ENCODE measurements at places on chromosomes 6 and 20.

DNA sequence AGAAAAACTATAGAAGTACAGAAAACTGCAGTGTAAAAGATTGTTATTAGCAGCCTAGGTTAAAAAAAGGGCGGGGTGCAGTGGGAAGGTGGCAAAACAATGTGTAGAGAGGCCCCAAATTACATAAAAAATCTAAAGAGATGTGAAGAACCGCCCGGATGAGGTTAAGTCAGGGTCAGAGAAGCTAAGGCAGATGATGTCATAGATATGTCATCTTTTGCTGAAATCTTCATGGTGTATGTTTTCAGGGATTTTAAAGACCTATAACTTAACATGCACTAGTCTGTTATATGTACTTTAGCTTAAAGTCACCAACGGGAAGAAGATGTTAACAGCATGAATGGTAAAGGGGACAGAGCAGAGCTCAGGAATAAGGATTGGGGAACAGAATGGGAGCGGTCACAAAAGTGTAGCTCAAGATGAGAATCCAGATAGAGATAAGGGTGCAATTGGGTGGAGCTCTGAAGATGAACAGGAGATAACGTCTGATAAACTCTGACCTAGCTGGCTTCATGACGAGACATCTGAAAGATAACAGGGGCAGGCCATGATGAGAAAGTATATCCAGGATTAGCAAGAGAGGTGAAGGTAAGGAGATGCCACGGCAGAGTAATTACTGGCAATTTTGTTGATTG lies 83.4 kb downstream of the TFAP2A start:
- no peak for DNase-seq

GRCh38 chr20:3812975-3813847 lies 7.1 kb upstream of the AP5S1 start:
- DNase-seq: no peak

- no peak for DNase-seq
Observed at GRCh38 chr6:73030791-73031782, 194.2 kb downstream of the KHDC1L start.

DNA sequence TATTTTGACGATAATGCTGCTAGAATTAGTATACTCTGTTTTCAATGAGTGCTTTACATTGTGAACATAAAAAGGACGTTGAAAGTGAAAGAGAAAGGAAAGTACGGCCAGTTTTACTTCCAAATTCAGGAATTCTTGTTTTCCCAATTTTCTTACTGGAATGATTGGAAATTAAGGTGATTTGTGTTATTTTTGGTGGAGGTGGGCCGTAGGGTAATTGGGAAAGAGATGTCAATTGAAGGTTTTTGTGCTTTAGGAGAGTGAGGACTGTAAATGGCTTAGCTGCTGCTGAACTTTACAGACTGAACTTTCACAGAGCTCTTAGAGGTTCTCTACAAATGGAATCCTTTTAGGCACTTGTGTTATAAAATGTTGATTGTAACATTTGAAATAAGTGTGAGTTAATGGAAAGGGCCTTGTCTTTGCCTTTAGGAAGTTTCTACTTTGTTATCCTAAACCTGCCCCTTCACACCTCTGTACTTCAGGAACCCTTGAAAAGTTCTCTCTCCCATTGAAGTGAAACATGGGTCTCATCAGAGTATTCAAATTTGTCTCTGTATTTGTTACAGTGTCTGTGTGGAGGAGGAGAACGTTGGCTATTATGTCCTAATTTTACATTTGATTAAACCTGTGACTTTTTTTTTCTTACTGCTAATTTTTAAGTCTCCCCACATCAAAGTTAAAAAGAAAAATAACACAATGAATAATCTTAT lies 256.4 kb downstream of the ARID1B start:
- DNase-seq: no peak

DNA sequence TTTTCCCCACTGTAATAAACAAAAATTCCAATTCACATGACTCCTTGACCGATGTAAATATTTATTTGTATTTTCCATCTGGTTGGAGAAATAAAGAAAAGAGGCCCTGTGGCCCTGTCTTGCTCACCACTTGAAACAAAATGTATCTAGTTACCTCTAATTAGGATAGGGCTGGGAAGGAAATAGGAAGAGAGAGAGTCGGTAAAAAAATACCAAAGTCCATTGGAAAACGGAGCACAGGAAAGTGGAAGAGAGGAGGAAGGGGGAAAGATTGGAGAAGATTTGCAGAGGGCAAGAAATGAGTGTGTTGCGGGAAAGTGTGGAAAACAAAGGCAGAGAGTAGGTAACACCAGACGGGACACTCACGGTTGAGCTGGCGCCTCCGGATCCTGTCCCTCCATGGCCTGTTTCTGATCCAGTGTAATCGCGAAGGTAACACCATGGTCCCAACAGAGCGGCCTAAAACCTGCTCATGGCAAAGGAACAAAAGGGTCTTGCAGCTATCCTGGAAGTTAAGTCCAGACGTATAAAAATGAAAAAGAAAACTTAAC lies 105.8 kb upstream of the RIPOR2 start:
- DNase-seq: no peak

DNA sequence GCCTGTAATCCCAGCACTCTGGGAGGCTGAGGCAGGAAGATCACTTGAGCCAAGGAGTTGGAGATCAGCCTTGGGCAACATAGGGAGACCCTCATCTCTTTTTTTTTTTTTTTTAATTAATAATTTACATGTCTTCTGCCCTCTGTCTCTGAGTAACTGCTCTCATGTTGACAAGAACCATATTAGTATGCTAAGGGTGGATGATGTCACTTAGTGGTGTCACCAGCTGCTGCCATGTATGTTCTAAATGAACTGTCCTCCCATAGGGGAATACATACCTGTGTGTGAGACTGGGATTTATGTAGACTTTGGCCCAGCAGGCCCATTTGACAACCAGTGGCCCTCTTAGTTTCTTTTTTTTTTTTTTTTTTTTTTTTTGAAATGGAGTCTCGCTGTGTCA lies 65.6 kb downstream of the SCAND1 start:
- no peak for DNase-seq

DNA sequence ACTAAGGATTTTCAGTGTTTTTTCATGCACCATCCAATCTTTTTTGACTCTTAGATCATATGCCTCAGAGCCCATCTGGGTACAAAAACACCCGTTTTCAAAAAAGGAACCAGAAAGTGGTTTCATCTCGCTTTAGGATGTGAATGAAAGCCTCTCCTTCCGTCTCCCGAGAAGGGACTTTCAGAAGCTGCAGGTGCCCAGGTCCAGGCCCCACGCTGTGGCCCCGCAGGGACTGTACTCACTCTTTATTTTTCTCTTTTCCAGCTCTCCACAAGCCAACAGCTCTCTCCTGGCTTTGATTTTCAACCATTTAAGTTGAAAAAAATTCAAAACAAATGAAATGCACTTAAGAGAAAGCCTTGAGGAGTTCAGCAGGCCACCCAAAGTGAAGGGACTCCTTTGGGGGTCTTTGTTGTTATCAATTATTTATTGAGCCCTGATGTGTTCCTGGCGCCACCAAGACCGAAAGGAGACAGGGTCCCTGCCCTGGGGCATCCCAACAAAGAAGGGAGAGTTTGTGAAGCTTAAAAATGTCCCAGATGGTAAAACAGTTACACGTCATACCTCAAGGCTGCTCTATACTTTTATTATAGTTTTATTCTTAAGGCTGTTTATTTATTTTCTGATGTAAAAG lies 467.3 kb downstream of the PREX1 start:
- DNase-seq: no peak

GRCh38 chr6:137323860-137324259 lies 104.7 kb upstream of the IFNGR1 start:
- no peak for DNase-seq

DNA sequence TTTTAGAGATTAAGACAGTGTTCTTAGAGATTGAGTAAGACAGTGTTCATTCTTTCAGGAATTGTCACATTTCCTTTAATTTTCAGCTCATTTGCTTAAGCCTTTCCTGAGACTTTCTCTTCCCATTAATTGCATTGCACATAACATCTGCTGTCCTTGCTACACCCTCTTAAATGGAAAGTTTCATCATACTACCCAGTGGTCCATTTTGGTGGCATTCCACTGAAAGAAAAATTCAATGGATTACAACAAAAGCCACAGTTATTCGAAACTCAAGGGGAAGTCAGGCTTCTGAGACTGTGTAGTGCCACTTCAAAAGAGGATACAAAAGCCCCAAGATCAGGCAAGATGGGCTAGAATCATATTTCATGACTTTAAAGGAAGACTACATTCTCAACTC lies 64.0 kb downstream of the RSPO3 start:
- DNase-seq: no peak
